PC-3 (cell line): ENCODE measurements at places on chromosomes 11 and 22. TPM values are rescaled to one million over a fixed set of nuclear protein-coding genes. Genes with fewer than 3 reads are reported as not detected.

- H3K36me3 ChIP-seq = peaks cover 19% of the 10 kb centered on the region
- no peaks in the 10 kb centered on the region for H3K27me3 ChIP-seq
- H3K4me1 ChIP-seq = peaks cover 19% of the 10 kb centered on the region
- peak; percentile 50 for DNase-seq
Measured at GRCh38 chr22:39522567-39523300, 2.4 kb downstream of the ATF4 start.

DNA sequence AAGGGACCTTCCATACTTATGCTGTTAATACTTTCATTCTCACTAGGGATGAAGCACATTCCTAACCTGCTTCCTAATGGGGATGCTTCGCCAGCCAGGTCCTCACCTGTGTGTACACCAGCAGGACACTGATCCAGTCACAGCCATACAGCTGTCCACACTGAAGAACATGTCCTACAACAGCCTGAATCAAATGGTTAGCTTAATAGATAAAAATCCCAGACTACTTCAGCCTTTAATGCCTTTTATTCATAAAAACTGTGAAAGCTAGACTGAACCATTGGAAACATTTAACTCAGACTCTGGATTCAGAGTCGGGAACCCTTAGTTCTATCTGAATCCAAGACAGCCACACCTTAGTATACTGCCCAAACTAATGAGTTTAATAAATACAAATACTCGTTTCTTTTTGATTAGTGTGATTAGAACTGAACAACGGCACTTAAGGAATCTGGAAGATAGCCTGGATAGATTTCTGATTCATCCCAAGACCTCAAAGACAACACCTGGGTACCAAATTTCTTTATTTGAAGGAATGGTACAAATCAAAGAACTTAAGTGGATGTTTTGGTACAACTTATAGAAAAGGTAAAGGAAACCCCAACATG is 3.3 kb downstream of the FTH1 start:
- H3K4me1 ChIP-seq = peaks cover 25% of the 10 kb centered on the region
- H3K27me3 ChIP-seq = no peaks in the 10 kb centered on the region
- peak overlapping the region; percentile 95; the same call in 1 of the 2 replicates for H3K4me3 ChIP-seq
- H3K36me3 ChIP-seq = peaks cover 32% of the 10 kb centered on the region
- peak overlapping the region; percentile 88 for H3K27ac ChIP-seq

GRCh38 chr22:36541831-36542411 is 13.0 kb upstream of the EIF3D start:
- no peaks in the 10 kb centered on the region for H3K36me3 ChIP-seq
- H3K4me1 ChIP-seq = peaks cover 34% of the 10 kb centered on the region

DNA sequence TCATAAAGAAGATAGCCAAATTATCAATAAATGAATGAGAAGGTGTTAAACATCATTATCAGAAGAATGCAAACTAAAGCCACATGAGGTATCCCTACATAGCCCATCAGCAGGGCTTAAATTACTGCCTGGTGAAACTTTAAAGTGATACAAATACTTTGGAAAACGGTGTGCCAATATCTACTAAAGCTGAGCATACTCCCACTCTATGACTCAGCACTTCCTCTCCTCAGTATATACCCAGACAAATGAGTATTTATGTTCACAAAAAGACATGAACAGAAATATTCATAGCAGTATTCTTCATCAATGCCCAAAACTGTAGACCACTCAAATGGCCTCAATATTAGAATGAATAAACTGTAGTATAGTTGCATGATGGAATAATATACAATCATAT is 284.6 kb upstream of the ZC3H12C start:
- H3K27ac ChIP-seq = no peak overlapping the region
- H3K36me3 ChIP-seq = no peaks in the 10 kb centered on the region
- peaks cover 14% of the 10 kb centered on the region for H3K27me3 ChIP-seq
- H3K4me1 ChIP-seq = no peaks in the 10 kb centered on the region

OLFML1 gene
- not detected in 2 replicates for total RNA-seq

SULT4A1 gene
- total RNA-seq = not detected in 2 replicates

HTR3B gene
- not detected in 2 replicates for total RNA-seq

KCNQ1OT1 gene
- total RNA-seq = 1.5 and 1.7 TPM in 2 replicates

DBX1 gene
- total RNA-seq = not detected in 2 replicates

- H3K27me3 ChIP-seq = no peaks in the 10 kb centered on the region
- no peaks in the 10 kb centered on the region for H3K36me3 ChIP-seq
Measured at GRCh38 chr11:8610532-8611116, 16.6 kb upstream of the STK33 start.

- peak overlapping the region; percentile 64 for H3K27ac ChIP-seq
- H3K36me3 ChIP-seq = 0 out of 2 replicates have a peak, but pooled peaks cover 3% of the 10 kb centered on the region
- H3K27me3 ChIP-seq = no peaks in the 10 kb centered on the region
- peak; percentile 11 for DNase-seq
- H3K4me3 ChIP-seq = peak overlapping the region; percentile 90
- no peaks in the 10 kb centered on the region; the same call in 1 of the 2 replicates for H3K4me1 ChIP-seq
Measured at GRCh38 chr11:16738947-16739815, 734 bp downstream of the C11orf58 start.

GRCh38 chr11:1883346-1884302 is 8.1 kb downstream of the PRR33 start:
- no peak overlapping the region for H3K4me3 ChIP-seq
- H3K27me3 ChIP-seq = no peaks in the 10 kb centered on the region; the same call in 1 of the 2 replicates
- H3K4me1 ChIP-seq = no peaks in the 10 kb centered on the region
- no peaks in the 10 kb centered on the region for H3K36me3 ChIP-seq
- DNase-seq = no peak

DNA sequence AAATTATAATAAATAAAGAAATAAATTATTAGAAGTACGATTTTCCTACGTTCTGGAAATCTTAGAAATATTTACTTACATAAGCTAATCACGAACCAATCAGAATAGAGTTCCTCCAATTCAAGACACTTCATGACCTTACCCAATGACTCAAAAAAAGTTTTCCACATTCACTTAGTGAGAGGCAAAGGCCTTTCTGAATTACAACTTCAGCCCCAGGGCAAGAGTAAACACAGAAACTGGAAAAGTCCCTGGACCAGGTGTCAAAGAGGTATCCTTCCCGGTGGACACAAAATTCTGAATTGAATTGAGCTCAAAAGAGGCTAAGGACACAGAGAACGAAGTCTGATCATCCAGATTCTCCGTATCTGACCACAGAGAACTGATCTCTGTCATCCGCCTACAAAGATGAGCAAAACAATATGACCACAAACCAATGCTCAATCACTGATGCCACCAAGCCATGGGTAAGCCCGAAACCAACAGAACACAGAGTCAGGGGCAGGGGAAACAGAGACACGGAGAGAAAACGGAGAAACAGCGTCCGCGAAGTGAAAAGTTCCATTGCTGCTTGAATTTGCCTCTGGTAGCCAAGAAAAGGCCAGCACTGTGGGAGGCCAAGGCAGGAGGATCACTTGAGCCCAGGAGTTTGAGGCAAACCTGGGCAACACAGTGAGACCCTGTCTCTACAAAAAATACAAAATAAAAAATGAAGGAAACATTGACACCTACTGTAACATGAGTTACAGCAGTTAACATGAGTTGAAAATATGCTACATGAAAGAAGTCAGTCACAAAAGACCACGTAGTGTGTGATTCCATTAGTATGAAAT is 6.8 kb downstream of the BID start:
- no peaks in the 10 kb centered on the region for H3K27me3 ChIP-seq
- DNase-seq = no peak
- no peak overlapping the region for H3K4me3 ChIP-seq
- no peak overlapping the region for H3K27ac ChIP-seq
- H3K36me3 ChIP-seq = no peaks in the 10 kb centered on the region

TSPAN4 gene
- total RNA-seq = 121 and 138 TPM in 2 replicates

DNA sequence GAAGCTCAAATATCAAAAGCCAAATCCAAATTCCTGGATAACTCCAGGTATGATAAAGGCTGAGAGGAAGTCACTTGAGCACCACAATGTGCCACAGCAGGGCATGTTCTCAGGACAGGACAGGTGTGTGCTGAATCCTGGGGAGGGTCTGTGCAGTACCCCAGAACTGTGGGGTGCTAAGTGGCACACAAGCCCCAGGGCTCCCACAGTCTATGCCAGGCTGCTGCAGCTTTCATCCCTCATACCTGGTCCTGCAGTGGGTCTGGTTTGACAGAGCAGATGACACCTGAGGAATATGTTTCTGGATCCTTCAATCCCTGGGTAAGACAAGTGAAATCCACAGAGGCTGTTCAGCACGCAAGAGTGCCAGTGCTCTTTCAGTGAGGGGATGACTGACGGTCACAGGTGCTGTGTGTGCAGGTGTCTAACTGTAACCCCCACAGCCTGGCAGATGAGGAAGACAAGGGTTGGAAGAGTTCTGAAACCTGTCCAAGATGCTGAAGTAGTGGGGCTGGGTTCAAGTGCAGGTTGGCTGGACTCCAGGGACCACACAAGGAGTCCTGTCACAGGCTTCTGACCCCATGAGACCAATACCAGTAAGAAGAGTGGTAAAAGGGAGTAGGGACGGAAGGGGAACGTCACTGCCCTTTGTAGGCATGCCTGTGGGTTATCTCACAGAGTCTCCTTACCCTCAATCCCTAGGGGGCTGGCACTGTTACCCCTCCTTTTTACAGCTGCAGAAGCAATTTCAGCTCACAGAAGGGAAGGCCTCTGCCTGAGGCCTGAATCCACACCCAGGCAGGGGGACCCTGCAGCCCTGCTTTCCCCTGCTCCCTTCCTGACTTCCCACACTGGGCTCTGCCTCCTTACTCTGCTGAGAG is 14.1 kb downstream of the SERPIND1 start:
- H3K4me3 ChIP-seq = no peak overlapping the region
- peaks cover 13% of the 10 kb centered on the region for H3K4me1 ChIP-seq
- no peak for DNase-seq
- H3K27me3 ChIP-seq = no peaks in the 10 kb centered on the region
- H3K27ac ChIP-seq = no peak overlapping the region

GSTT2B gene
- total RNA-seq = 2.6 and 3.2 TPM in 2 replicates

- no peak overlapping the region for H3K4me3 ChIP-seq
- no peaks in the 10 kb centered on the region for H3K36me3 ChIP-seq
- H3K4me1 ChIP-seq = peaks cover 27% of the 10 kb centered on the region
- peak; percentile 67 for DNase-seq
Measured at GRCh38 chr11:93567401-93567895, 24.3 kb upstream of the SMCO4 start.

DNA sequence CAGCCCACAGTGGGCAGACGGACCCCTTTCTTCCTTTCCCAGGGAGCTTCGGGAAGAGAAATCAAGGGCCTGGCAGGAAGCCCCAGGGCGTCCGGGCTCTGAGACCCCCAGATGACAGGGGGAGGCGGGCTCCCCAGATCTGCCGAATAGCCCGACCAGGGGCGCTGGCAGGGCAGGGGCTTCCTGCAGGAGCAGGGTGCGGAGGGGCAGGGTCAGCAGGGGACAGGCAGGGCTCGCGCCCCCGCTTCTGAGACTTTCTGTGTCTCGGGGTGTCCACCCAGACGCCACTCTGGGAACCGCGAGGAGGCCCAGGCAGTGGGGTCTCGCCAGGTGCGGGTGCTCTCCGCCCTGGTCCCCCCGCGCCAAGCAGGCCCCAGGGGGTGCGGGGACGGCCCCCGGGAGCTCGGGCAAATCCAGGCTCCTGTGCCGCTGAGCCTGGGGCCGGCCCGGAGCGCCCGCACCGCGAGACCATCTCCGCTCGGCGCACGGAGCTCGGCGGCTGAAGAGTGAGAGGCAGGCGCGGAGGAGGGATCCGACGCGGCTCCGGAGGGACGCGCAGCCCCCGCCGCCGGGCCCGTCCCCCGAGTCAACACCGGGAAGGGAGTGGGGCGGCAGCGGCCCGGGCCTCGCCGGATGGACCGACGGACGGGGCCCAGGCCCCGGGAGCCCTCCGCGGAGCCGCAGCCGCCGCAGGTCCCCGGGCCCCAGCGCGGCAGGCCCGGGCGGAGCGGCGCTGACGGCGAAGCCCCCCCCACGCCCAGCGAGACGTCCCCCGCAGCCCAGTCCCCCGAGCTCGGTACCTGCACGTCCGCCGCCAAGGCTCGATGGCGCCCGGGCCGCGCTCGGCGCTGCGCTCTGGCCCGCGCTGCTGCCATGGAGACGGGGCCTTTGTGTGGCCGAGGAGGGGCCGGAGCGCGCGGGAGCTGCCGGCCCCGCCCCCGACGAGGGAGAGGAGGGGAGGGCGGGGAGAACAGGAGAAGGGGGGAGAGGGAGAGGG is at the start of gene PLXNB2:
PLXNB2 (minus strand) TSS at position 894 of the 997 bp plus-strand sequence. CDS start 17,062 bp downstream, outside the sequence.
- H3K27ac ChIP-seq = peak within 1 kb of the TSS; percentile 99
- DNase-seq = peak; percentile 72
- H3K36me3 ChIP-seq = no peaks in the 10 kb centered on the region
- peak within 1 kb of the TSS; percentile 88 for H3K4me3 ChIP-seq

DNA sequence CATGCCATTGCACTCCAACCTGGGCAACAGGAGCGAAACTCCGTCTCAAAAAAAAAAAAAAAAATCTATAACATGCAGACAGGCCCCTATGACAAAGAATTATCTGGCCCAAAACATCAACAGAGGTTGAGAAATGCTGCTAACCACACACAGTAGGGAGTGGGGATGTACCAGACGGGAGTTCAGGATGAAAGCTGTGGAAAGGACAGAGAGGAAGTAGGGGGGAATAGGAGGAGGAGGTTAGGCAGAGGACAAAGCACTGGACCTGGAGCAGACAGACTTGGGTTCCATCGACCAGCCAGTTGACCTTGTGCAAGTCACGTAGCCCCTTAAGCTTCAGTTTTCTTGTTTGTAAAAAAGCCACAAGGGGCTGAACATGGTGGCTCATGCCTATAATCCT is 12.5 kb downstream of the LRP4 start:
- DNase-seq = no peak
- no peak overlapping the region for H3K4me3 ChIP-seq
- H3K36me3 ChIP-seq = no peaks in the 10 kb centered on the region

- H3K4me1 ChIP-seq = no peaks in the 10 kb centered on the region
- H3K27me3 ChIP-seq = no peaks in the 10 kb centered on the region
- no peaks in the 10 kb centered on the region for H3K36me3 ChIP-seq
- H3K4me3 ChIP-seq = no peak overlapping the region
- no peak for DNase-seq
Measured at GRCh38 chr11:16862726-16863125, 124.3 kb downstream of the C11orf58 start.

C11orf97 gene
- not detected in 2 replicates for total RNA-seq

GRCh38 chr11:93623179-93623578 is 38.3 kb upstream of the CEP295 start:
- H3K4me1 ChIP-seq = no peaks in the 10 kb centered on the region
- H3K27ac ChIP-seq = no peak overlapping the region
- peaks cover 4% of the 10 kb centered on the region; the same call in 1 of the 2 replicates for H3K27me3 ChIP-seq

DNA sequence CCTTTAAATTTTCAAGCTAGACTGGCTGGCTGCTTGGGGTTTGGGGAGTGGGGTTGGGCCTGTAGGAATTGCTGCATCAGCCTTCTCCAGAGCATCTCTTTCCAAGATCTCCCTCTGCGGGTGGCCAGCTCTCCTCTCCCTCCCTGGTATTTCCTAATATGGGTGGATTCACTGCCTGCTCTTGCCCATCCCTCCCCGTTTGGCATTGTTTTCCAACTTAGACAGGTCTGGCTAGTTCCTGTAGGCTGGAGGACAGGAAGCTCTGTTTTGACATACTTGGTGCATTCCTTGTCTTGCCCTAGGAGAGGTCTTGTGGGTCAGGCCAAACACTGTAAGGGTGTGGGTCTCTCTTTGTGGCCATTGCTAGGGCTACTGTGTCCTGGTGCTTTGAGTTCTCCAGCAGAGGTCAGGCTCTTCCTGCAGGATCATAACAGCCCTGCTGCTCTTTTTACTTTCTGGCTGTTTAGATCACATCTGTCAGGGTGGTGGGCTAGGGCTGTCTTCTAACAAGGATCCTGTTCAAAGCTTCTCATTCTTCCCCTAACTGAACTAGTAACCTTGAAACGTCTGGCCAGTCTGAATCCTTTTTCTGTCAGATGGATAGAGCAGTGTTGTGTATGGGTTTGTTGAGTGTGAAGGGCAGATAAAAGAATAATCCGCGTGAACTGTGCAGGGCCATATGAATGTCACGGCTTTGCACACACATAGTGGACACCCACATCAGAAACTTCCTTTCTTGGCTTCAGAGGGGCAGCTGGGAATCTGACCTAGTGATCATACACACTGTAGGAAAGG is 18.3 kb upstream of the MICALL1 start:
- H3K27ac ChIP-seq = no peak overlapping the region
- no peaks in the 10 kb centered on the region for H3K27me3 ChIP-seq
- H3K4me1 ChIP-seq = peaks cover 4% of the 10 kb centered on the region; the same call in 1 of the 2 replicates
- H3K36me3 ChIP-seq = peaks cover 20% of the 10 kb centered on the region
